ENCODE measurements at places on chromosomes 12 and 14. TPM values are rescaled to one million over a fixed set of nuclear protein-coding genes. Genes with fewer than 3 reads are reported as not detected.

GRCh38 chr12:50104417-50105366 lies 884 bp downstream of the GPD1 start:
- peaks cover 13% of the 10 kb centered on the region for H3K36me3 ChIP-seq
- no peak overlapping the region for H3K4me3 ChIP-seq
- H3K27ac ChIP-seq = no peak overlapping the region
- H3K4me1 ChIP-seq = peaks cover 28% of the 10 kb centered on the region
- no peak for DNase-seq

DNA sequence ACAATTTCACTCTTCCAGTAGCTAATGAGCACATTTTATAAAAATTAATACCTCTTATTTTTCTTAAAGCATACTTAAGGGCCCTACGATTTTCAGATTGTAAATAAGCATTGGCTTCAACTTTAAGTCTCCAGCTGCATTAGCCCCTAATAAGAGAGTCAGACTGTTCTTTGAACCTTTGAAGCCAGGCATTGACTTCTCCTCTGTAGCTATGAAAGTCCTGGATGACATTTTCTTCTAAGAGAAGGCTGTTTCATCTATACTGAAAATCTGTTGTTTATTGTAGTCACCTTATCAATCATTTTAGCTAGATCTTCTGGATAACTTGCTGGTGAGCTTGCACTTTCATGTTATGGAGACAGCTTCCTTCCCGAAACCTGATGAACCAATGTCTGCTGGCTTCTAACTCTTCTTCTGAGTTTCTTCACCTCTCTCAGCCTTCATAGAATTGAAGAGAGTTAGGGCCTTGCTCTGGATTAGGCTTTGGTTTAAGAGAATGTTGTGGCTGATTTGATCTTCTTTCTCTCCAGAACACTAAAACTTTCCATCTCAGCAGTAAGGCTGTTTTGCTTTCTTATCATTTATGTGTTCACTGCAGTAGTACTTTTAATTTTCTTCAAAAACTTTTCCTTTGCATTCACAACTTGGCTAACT lies 377.1 kb upstream of the RGS6 start:
- H3K4me3 ChIP-seq = no peak overlapping the region
- no peak overlapping the region for H3K27ac ChIP-seq
- DNase-seq = no peak

DNA sequence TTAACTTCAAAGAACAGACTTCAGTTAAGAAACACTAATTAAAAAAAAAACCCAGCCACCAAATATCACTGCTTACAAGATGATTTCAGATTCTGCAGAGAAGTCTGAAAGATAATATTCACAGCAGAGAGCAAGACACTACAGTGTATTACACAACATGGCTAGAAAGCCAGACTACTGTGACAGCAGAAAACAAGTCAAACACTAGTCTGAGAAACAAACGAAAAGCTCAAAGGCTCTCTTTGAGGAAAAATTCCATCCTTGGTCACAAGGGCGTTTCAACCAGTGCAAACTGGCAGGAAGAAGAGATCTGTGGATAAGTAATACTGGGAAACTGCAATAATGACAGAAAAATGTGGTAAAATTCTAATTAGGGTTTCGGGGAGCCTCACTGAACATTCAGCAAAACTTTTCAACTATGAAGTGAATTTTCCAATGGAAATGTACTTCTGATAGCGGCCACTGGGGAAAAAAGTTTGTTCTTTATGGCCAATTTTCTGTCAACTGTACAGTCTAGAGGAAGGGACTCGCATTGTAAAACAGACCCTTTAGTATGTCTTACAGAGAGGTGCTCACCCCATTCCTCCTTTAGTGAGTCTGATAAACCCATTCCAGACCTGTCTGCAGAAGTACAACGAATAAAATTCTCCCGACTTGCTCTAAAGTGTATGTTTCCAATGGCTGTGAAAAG lies 50.4 kb downstream of the ACADS start:
- H3K36me3 ChIP-seq = peaks cover 7% of the 10 kb centered on the region
- H3K4me3 ChIP-seq = no peak overlapping the region
- DNase-seq = no peak
- no peaks in the 10 kb centered on the region for H3K4me1 ChIP-seq

GRCh38 chr14:53027041-53027440 lies 76.2 kb upstream of the FERMT2 start:
- peaks cover 9% of the 10 kb centered on the region for H3K4me1 ChIP-seq
- no peaks in the 10 kb centered on the region for H3K36me3 ChIP-seq
- H3K4me3 ChIP-seq = no peak overlapping the region
- no peaks in the 10 kb centered on the region for H3K27me3 ChIP-seq

Gene SERPINA10
- total RNA-seq = not detected
